ENCODE measurements at places on chromosomes 3 and 15.

DNA sequence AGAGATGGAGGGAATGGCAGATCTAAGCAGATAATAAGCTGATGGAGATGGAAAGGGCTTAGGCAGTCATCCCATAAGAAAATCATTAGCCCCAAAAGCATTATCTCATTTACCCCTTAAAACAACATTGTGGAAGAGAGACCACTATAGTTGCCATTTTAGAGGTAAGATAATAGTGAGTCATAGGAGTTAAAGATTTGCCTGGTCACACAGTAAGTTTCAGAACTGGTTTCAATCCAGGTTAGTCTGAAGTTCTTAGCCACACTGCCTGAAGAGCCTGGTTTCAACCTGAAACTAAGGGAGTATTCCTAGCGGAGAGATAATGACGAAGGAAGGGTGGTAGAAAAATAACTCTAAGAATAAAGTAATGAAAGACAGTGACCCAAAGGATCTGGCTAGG is 13.0 kb upstream of the UBR1 start:
- no peak for DNase-seq

DNA sequence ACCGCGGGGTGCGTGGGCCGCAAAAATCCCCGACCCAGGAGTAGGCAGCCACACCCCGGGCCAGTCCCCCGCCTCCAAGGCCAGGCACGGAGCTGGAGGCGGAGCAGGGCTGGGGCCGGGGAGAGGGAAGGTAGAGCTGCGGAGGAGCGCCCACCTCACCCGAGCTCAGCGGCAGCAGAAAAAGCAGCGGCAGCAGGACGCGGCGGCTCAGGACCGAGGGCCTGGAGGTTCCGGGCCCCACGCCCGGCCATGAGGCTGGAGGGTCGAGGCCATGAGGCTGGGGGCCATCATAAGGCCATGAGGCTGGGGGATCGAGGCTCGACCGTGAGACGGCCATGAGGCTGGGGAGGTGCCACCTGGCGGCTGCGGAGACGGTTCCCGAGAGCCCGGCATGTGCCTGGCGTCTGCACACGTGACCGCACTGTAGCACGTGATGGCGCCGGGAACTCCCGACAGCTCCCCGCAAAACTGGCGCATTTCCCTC is 32.9 kb upstream of the PRSS50 start:
- no peak for DNase-seq

DNA sequence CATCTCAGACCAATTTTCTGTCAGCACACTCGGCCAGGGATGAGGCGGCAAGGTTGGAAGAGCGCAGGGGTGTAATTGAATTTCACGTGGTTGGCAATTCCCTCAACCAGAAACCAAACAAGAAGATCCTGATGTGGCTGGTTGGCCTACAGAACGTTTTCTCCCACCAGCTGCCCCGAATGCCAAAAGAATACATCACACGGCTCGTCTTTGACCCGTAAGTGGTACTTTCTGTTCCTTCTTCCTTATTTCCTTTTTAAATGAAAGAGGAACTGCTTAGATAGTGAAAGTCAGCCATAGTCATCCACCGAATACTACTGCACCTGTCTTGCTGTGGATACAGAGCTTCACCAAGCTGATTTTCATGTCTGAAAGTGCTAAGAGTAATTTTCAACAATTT is 60.1 kb downstream of the SGO1 start:
- DNase-seq, result no peak

DNA sequence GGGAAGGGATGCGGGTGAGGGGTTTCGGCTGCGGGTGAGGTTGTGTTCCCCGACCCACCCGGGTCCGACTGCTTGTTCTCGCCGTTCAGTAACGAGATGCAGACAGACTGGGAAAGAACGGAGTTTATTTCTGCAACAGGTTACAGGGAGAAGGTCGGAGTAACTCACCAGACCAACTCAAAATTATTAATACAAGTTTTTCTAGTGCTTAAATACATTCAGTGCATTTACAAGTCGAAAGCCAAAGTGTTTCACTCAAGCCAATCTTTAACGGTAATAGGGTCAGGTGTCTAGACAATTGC is 492 bp upstream of the HIGD1A start:
- no peak for DNase-seq

DNA sequence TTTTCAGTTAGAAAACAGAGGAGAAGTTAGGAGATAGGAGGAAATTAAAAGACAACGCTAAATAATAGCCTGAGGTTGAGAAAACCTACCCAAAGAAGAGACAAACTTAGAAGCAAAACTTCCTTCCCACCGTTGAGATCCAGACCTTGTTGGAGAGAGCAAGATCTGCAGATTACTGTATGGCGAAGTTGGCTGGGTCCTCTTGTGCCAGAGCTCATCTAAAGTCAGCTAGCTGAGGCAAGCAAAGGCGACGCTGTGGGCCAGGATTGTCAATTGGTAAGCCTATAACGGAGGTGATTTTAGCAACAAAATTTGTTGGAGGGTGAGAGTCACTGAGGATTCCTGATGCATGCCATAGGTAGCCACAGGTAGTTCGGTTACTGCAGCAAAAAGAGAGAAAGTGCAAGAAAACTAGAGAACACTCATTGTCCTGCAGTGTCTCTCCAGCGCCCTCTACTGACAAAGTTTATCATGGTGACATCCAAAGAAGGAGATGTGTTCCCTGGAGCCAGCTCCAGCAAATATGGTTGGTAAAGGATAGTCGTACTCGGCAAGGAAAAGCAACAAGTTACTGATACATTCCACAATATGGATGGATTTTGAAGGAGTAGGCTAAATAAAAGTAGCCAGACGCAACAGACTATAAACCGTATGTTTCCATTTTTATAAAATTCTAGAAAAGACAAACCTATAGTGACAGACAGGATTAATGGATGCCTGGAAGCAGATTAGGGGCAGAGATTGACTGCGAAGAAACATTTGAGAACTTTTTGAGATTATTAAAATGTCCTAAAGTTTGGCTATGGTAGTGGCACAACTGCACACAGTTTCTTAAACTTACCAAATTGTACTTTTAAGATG is 9.8 kb upstream of the OR5K4 start:
- DNase-seq, result no peak

- no peak for DNase-seq
Observed at GRCh38 chr3:138078096-138078495, 37.3 kb downstream of the DZIP1L start.

DNA sequence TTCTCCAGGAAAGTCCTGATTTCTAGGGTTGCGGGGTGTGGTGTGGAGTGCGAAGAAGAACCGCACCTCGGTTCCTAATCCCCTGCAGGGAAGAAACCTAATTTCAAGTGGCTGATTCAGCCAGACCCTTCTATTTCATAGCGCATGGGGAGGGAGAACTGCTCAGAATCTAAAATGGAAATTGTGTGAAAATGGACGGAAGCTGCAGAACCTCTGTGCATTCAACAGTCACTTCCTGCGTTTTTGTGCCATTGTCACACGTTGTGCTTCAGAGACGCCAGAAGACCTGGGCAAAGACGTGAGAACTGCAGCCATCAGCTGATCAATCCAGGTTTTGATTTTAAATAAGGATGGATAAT is 1.2 kb downstream of the SIDT1 start:
- DNase-seq, result no peak

DNA sequence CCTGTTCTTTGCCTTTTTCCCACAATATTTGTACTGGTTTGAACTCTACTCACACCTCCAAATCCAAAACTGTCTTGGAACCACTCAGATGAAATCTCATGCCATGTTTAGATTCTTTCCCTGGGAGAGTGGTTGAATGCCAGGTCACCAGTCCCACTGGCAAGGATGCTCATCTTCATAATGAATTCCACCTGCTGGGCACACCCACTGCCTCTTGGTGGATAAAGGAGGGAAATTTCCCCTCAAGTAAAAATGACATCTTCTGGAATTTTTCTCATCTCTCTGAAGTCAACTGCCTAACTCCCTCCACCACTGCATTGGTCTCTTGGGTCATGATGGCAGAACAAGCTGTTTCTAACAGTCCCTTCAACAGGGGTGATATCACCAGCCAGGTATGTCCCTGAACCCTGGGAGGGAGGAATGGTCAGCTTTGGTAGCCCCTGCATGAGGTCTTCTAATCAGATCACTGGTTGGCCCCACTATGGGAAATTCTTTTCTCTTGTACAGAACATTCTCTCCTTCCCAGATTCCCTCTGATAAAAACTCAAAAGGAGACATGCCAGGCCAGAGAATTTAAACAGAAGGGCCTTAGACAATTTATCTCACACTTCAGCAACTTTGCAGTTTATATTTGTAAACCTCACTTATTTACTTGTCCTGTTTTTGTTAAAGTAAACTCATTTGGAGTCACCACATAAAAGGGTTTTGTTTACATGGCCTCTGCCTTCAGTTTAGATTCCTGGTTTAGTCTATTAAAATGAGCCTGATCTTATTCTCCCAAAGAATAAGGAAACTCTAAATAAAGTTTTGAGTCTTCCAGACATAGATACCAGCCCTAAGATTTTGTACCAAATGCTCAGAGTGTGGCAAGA is 143.4 kb downstream of the WNT5A start:
- DNase-seq, result no peak

- DNase-seq, result no peak
Observed at GRCh38 chr3:195746346-195746745, 25.6 kb downstream of the MUC20 start.

DNA sequence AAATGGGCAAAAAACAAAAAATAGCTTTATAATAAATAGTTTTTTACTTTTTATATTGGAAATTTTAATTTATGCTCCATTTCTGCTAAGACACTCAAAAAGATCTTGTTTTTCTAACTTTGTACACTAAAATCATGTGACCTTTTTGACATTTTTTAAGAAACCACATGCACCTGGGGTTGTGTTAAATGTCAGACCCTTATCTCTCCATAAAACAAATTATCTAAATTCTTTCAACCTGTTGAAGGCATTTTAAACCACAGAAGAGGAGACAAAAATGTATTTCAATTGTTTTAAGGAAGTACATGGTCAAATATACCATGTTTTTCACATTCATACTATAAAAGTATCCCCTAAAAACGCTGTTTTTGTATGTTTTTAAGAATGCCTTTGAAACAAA is 29.2 kb downstream of the IFT80 start:
- no peak for DNase-seq

- DNase-seq, result no peak
Observed at GRCh38 chr3:72319194-72320094, 528.8 kb downstream of the SHQ1 start.

GRCh38 chr3:149003653-149004305 is 12.4 kb downstream of the GYG1 start:
- DNase-seq, result no peak

DNA sequence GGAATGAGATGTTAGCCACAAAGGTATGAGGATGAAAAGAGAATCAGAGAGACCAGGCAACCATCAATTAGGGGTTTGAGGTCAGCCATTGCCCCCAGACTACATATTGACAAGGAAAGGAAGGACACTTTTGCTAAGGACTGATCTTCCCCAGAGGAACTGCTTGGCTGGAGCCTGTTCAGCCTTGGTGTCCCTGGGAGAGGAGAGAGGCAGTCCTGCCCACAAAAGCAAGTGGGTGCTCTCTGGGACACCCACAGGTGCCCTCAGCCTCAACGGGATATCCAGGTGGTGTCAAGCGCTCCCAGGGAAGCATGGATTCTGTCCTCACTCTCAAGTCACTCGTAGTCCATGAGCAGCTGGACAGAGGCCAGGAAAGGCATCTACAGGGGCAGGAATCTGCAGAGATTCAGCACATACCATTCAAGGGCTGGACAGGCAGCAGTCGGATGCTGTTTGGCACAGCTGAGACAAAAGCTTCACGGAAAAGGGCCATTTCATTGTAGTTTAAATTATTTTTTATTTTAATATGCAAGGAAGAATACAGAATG is 166.2 kb downstream of the UACA start:
- DNase-seq, result no peak

DNA sequence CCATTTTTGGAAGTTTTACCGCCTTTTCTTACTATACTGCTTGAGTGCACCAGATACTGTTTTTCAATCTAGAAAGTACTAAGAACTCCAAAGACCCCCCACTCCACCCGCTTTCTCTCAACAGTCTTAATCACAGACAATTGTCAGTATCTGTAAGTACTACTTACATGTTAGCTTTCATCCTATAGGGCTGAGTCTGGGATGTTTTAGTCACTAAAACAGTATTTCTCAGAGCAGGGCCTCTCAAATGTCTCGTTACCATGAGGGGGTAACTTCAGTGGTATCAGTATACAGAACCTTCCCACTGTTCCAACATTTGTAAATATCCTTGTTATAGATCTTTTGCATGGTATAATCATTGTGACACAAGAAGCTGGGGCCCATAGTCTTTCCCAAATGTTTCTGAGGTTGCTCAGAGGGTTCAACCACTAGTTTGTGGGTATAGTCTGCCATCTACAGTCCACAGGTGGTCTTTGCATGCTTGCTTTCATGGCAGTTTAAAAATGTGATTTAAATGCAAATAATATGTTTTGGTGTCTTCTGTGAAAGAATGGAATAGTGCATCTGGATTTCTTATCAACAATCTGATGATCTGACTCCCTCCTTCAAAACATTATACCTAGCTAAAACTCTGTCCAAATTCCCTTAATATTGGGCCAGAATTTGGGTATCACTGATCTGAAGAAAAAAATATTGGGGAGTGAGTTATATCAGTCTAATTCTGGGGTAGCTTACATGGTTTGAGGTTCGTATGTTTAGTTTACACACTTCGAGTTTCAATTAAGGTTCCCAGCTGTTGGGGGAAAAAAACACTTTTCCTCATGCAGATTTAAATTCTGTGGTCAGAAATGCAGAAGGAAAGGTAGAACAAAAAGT is 18.0 kb upstream of the DNAJC13 start:
- DNase-seq, result no peak

DNA sequence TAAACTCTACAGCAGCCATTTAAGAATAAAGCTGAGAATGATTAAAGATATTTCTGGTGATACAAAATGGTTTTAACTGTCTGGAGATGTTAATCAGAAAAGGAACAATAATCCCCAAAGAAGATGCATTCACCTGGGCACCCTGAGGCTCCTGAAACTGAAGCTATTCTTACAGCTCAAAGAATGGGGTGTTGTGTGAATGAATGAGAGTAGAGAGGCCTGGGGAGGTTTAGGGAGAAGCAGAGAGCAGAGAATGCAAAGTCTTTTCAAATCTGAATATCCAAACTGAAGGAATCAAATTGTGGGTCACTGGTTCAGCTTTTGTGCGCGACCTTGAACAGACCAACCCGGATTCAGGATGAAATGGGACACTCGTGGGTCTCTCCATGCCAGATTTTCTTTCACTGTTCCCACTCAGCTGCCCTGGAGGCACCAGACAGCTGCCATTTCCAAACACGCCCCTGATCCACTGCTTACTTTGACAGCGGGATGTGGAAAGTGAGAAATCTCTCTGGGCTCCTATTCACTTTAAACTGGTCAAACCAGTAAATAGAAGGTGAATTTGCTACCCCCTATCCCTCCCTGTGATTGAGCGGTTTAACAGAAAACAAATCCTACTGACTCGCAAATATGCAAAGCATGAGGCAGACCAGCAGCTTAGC is 485.5 kb upstream of the THBS1 start:
- no peak for DNase-seq

- no peak for DNase-seq
Observed at GRCh38 chr3:147391781-147392624, 14.3 kb downstream of the ZIC4 start.
